NCI-H187 (cell line): ENCODE measurements at places on chromosomes 1 and 21.

GRCh38 chr1:213934649-213935048 is 53.1 kb upstream of the PROX1 start:
- peak; percentile 40 for DNase-seq

GRCh38 chr1:205689479-205689878 is 9.2 kb upstream of the SLC45A3 start:
- no peak for DNase-seq

- no peak for DNase-seq
Observed at GRCh38 chr21:25097648-25098047, 509.6 kb downstream of the MRPL39 start.

GRCh38 chr1:207815913-207816291 is 64.0 kb downstream of the CD46 start:
- DNase-seq = no peak

- DNase-seq = no peak
Observed at GRCh38 chr1:207794861-207795260, 43.0 kb downstream of the CD46 start.

DNA sequence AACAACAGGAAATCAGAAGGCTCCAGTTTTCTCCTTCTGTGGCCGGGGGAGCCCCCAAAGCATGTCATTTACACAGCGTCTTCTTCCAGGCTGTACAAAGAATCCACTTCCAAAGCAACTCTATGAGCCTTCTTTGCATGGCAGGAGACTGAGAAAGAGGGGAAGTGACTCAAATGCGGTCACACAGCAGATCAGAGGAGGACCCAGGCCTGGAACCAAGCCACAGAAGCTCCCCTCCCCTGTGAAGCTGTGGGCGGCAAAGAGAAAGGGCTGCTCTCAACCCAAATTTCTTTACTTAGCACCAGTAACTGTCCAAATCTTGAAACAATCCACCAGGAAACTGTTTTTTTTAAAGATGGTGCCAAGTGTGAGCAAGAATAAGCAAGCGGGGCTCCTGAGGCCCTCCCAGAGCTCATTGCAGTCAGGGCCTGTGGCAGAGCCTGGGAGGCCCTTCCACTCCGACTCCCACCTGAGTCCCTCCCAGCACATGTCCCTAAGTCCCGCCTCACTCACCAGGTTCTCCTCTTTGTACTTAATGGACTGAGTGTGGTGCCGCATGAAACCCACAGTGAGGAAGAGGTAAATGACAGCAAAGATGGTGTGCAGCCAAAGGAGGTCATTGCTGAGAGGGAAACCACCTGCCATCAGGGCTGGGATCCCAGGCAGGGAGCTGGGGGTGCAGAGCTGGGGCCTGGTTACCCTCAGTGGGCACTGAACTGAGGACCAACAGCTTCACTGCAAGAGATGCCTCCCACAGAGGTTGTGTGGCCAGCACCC is 15.9 kb downstream of the TMEM63A start:
- DNase-seq = no peak

- DNase-seq = no peak
Observed at GRCh38 chr1:8639148-8639547, 178.3 kb downstream of the RERE start.

DNA sequence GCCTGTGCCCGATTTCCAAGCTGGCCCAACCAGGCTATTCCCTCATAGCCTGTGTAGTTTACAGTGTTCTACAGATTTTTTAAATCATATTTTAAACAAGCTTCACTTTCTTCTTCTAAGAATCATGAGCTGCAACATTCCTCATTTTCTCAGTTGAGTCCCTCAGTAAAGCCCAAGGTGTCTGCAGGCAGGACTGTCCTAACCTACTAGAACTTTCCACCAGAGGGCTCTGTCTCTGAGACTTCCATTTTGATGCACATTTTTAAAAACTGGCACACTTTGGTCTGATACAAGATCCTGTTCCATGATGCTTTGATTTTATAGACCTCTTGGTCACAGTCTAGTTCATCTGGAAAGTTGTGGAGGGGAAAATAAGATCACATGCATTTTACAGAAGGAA is 21.6 kb upstream of the SLAMF6 start:
- no peak for DNase-seq

- no peak for DNase-seq
Observed at GRCh38 chr21:38663282-38663681, 142.4 kb upstream of the ETS2 start.

DNA sequence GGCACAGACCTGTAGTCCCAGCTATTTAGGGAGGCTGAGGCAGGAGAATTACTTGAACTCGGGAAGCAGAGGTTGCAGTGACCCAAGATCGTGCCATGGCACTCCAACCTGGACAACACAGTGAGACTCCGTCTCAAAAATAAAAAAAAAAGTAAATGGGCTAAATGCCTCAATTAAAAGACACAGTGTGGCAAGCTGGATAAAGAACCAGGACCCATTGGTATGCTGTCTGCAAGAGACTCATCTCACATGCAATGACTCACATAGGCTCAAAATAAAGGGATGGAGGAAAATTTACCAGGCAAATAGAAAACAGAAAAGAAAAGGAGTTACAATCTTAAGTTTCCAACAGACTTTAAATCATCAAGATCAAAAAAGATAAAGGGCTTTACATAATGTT is 40.3 kb downstream of the ACBD6 start:
- DNase-seq = no peak

GRCh38 chr1:33275706-33276572 is 19.6 kb downstream of the ZNF362 start:
- DNase-seq = no peak

DNA sequence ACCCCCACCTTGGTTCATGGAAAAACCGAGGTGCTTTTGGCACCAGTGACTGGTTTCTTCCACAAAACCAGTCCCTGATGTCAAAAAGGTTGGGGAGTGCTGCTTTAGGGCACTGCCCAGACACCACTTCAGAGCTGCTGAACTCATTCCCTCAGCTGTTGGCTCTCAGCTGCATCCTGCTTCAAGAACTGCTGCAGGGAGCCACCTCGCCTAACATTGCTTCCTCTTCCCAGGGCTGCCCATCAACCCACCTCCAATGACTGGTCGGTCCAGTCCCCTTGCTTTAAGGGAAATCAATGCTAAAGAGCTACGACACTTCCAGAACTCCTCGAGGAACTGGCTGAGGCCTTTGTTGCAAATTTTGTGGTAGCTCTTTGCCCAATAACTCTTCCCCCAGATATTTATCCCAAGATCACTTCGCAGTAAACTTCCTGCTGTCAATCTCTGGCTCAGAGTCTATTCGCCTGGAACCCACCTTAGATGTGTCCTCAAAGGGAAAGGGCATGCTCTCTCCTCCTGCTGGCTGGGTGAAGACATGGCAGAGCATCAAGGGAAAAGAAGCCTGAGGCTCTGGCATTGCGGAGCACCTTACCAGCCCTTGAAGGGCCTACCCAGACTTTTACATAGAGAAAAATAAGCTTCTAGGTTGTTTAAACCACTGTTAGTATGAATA is 29.0 kb downstream of the C1orf52 start:
- DNase-seq = no peak

GRCh38 chr1:247895976-247896375 is 589 bp downstream of the OR2W3 start:
- no peak for DNase-seq

DNA sequence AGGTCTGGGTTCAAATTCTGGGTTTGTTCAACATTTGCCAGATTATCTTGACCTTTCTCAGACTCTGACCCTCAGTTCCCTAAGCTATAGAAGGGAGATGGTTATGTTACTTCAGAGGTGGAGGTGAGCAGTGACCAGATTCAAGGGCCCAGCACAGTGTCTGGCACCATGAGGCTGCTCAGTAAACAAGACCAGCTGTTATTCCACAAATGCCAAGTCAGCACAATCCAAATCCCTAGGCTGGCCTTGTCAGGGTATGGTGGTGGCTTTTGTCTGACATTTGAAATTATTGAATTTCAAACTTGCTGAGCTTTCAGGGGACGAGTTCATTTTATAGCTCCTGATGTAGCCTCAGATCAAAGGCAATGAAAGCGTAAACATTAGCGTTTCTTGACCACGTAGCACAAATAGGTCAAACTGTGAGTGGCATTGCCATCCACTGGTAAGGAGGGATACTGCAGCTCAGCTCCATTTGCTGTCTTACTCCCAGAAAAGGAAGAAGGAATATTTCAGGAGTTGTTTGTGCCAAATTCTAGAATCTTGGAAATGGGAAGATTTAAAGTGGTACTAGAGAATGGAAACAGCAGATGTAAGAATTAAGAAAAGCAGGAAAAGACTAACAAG is 94.3 kb upstream of the EDN2 start:
- DNase-seq = no peak

DNA sequence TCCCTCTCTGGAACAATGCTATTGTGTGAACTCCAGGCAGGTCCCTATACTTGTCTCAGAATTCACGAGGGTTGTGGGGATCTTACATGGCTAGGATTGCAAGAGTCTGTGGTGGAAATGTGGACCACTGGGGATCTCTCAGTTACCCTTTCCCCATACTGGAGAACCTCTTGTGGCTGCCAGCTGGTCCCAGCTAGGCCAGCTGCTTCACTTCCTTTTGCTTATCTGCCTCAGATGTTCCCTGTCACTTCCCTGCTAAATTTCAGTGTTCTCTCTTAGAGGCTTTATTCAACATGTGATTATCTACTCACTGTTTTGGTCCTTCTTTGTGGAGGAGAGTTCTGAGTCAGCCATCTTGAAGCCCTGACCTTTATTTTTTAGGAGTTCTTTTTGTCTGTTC is 75.9 kb upstream of the SAMD13 start:
- no peak for DNase-seq

DNA sequence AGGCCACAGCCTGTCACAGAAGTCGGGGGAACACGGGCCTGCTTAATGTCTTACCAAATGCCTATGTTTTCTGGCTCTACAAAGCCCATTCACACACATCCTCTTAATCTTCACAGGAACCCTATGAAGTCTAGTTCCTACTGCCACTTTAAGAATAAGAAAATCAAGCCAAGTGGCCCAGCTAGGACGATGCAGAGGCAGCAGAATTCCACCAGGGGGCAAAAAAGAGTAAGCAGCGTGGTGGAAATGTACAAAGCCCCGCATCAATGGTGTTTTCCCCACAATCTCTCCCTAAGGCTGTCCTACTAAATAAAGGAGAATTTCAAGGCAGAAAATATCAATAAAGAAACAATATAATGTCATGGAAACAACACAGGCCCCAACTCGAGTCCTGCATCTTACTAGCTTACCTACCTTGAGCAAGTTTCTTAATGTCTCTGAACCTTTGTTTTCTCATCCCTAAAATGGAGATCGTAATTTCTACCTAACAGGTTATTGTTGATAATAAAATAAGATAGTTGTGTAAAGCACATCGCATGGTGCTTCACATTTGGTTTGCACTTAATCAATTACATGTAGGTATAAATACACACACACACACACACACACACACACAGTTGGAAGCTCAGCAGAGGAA is 21.4 kb downstream of the SEC16B start:
- DNase-seq = peak; percentile 63

GRCh38 chr1:176529395-176530090 is 66.6 kb downstream of the PAPPA2 start:
- no peak for DNase-seq

- DNase-seq = no peak
Observed at GRCh38 chr1:162026881-162027280, 3.2 kb upstream of the OLFML2B start.

DNA sequence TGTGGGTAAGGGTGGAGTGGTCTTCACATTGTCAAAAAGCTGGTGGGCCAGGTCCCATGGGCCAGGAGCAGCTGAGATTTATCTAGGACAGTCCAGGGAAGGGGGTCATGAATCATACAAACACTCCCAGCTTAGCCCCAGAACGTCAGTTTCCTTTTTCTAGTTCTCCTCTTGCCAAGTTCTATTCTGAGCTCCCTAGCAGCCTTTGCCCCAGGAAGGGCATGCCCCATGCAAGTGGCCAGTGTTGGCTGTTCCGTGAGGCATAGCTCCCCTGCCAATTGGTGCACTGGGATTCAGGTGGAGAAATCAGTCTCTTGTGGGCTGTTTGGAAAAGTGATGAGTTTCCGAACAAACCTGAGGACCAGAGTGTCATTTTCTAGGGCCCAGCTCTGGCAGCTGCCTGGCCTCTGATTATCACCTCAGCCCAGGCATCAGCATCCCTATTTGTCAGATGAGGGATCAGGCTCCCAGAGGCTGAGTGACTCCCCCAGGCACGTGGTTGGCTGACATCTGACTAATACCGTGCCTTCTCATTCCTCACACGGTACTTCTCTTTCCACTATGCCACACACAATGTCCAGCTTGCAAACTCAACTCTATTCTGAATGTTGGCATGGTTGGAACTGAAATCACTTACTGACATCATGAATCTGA is 14.2 kb upstream of the MYOM3 start:
- DNase-seq = no peak

DNA sequence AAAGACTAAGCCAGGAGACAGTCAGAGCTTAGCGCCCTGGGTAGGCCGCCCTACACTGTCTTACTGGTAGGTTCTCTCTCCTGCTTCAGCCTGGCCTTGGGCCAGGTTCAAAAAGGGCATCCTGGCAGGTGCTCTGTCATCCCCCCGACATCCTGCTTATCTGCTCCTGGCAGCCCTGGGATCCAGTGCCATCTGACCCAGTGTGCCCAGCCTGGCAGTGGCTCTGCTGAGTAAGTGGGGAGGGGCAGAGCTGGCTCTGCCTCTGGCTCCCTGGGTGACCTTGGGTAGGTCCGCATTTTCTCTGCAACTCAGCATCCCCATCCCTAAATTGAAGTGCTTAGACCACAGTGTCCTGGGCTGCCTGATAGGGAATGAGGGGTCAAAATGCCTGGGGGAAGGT is 549.9 kb downstream of the PTPRU start:
- DNase-seq = no peak

DNA sequence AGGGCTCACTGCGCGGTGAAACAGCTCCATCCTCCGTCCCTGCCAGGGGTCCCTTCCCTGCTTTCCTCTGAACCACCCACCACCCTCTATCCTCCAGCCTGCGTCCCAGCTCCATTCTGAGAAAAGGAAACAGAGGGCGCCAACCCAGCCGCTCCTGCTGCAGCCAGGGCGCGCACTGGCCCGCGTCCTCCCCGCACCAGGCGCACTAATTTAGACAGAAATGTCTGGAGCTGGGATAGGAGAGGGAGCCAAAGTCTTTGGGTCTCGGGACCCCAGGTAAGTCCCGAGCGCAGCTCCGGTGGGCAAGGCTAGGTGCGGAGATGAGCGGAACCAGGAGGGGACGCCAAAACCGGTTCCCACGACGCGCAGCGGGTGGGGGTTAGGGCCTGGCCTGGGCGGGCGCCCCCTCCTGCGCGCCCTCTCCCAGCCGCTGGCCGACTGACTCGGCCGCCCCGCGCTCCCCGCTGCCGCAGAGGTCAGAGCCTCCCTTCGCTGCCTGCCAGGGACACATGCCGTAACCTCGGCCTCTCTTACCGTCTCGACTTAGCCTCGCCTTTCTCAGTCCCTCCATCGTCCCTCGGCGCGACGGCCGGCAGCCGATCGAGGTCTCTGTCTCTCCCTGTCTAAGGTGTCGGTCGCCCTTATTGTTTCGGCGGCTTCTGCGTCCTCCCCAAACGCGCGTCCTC is 2.0 kb downstream of the CAMK2N1 start:
- DNase-seq = no peak

GRCh38 chr1:115266729-115267421 is 71.2 kb downstream of the NGF start:
- no peak for DNase-seq
